ENCODE measurements at places on chromosomes 2 and 18.

- no peak for DNase-seq
Measured at GRCh38 chr2:39865751-39866150, 86.7 kb upstream of the THUMPD2 start.

- no peak for DNase-seq
Measured at GRCh38 chr2:203470371-203470770, 64.7 kb downstream of the RAPH1 start.

- no peak for DNase-seq
Measured at GRCh38 chr2:105100046-105100840, 62.4 kb downstream of the MRPS9 start.

DNA sequence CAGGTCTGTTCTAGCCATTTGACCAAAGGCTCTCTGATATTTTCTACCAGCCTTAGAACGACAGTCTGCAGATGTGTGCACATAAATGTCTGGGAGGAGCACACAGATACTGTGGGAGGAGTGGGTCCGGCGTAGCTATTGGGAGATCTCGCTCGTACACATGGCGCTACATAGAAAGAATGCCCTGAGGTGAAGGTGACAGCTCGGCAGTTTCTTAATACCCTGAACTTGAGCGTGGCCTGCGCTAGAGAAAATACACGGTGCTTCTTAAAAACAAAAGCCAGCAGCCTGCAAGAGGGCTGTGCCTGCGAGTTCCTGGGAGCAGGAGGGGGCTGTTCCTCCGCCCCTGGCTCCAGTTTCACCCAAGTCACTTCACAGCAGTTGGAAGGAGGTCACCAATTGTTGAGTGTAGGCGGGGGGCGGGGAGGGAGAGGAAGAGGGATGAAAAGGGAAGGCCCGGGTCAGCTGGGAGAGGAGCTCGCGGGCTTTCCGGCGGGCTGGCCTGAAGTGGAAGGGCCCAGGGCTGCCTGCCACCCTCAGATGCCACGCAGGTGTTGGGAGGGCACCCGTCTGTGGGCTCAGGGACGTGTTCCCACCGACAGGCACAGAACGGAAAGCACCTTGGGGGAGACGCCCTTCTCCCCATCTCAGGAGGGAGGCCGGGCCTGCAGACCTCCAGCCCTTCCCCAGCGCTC is 124.7 kb upstream of the ZNF516 start:
- DNase-seq, result no peak

DNA sequence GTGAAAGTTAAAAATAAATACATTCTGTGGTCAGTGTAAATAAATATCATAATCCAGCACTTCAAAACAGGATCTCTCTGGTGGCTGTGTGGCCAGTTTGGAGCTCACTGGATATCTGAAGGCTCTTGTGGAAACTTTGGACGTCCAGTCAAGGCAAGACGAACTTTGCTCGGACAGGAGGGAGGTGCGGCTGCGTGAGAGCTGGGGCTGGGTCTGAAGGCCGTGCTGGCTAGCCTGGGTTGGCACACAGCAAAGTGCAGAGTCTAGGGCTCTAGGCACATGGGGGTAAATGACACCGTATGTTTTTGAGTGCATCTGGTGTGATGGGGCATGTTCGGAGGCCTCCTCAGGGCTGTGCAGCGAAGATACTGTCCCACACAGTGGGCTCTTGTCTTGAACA is 78.9 kb upstream of the TXNDC2 start:
- DNase-seq, result no peak

DNA sequence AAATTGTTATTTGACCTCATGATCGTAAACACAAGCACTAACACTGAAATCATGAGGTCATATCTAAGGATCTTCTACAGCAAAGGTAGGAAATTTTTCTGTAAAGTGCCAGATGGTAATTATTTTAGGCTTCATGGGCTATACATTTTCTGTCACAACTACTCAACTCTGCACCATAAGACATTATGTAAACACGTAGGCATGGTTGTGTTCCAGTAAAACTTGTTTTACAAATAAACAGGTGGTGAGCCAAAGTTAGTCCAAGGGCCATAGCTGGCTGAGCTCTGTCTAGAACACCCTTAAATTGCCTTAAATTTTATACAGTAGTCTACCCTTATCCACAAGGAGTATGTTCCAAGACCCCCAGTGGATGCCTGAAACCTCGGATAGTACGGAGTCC is 147.3 kb upstream of the CYP1B1 start:
- DNase-seq, result no peak

GRCh38 chr2:120917886-120918285 is 182.2 kb downstream of the GLI2 start:
- no peak for DNase-seq

DNA sequence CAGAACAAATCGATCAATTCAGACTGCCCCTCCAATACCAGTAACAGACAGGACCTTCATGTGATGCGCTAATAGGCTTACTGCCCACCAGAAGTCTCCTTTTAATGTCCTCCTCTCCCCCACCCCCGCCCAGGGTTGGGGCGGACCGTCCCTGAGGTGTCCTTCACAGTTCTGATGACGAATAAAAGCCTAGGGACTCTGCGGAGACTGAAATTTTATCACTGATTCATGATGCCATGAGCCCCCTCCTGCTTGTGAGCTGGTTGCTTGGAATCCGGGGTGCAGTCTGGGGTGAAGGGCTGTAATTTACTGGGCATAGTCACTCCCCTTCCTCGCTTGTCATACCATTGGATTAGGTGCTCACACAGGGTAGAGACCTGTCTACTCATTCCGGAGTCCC is 42.3 kb downstream of the B3GNT2 start:
- no peak for DNase-seq

GRCh38 chr2:39620067-39620466 is 45.6 kb upstream of the TMEM178A start:
- DNase-seq, result no peak

GRCh38 chr2:73716543-73717250 is 20.4 kb downstream of the TPRKB start:
- no peak for DNase-seq

- DNase-seq, result no peak
Measured at GRCh38 chr18:26482569-26482968, 65.8 kb downstream of the KCTD1 start.

DNA sequence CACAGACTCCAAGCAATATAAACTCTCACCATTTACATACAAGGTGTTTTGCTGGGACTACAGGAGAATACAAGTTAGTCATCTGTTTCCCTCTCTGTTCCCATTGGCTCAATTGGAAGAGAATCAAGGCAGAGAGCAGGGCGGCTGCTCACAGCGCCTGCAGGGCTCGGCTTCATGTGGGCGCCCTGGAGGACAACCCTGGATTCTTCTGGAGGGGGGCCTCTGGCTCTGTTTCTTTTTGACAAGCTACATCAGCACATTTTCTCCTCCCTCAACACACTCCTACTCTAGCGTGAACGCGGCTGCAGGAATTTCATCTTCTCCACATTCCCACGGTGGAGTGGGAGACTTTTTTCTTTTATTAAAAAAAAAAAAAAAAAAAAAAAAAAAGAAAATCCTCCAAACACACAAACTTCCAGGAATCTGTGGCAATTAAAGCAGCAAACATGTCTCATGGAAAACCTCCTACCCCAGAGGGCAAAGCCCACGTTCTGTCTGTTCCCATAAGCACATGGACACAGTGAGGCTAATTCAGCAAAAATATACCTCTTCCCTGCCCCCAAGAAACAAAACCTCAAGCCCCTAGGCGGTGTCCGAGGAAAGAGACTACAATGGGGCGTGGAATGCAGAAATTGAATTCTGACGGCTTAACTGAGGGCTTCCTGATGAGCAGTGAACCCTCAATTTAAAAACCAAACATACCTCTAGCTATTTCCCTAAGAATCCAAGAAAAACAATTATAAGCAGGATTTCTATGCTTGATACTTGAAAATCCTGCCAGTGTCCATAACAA is 50.6 kb downstream of the PARD6G start:
- DNase-seq, result no peak

DNA sequence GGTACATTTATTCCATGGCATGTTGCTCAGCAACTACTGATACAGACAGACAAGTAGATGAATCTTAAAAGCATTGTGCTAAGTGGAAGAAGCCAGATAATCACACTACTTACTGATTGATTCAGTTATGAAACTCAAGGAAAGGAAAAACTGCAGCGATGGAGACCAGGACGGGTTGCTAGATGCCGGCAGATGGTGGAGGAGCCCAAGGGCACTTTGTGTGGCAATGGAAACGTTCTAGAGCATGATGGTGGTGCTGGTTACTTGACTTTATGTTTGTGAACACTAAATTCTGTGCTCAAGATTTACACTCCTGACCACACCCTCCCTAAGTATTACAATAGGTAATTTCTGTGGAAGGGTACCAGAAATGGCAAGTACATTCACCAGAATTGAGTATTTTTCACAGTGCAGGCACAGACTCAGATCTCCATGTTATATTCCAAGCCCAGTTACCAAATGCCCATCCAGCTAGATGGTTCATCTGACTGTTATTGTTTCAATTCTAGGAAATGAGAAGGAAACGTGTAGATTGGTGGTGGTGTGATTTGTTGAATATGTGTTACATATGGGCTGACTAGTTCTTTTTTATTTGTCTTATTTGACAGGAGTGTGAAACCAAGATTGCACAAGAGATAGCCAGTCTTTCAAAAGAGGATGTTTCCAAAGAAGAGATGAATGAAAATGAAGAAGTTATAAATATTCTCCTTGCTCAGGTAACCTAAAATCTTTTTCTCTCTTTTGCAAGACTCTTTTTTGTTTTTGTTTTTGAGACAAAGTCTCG is 55.1 kb downstream of the RALBP1 start:
- no peak for DNase-seq

GRCh38 chr2:75055820-75056675 is 97.6 kb downstream of the POLE4 start:
- no peak for DNase-seq

DNA sequence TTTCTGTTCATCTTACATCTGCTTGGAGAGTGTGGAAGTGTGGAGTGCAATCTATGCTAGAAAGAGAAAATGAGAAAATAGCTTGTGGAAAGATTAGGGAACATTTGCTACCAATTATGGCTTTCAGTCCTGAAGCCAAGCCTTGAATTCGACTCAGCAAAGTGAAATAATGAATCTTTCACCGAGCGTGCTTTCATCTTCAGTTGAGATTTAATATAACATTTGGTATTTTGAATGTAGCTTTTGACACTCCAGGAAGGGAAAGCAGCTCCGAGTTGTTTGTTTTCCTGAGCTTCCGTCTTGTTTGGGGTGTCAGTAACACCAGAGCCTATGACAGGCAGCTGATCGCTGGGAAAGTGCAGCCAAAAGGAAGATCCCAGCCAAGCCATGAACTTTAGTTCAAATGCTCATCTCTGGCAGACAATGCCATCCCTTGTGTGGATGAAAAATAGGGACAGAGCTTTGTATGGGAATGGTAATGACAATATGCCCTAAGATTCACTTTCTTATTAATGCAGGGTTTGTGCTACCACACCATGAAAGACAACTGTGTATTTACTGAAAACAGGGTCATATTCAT is 25.0 kb upstream of the PHLPP1 start:
- DNase-seq, result no peak

DNA sequence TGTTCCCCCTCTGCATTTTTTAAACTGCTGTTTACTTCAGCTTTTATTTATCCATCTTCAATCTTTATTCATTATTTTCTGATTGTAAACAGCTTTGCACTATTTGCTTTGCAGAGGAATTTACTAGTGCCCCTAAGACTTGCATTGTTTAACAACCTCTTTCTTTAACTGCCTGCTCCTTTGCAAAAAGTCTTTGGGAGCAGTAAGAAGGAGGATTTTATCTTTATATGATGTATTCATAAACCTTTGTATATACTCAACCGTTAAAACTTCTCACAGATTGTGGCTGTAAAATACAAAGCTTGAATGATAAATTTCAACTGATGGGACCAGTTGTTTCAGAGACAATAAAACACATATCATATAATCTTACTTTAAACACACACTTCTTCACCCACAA is 20.1 kb upstream of the VIT start:
- DNase-seq, result no peak

GRCh38 chr18:28766027-28766426 is 589.1 kb upstream of the CDH2 start:
- no peak for DNase-seq

- DNase-seq, result peak; percentile 39
Measured at GRCh38 chr2:132668189-132668823, 1.7 kb downstream of the LYPD1 start.

- DNase-seq, result no peak
Measured at GRCh38 chr2:217248312-217248935, 388.6 kb upstream of the TNP1 start.

GRCh38 chr2:75561566-75562512 is 1.1 kb upstream of the EVA1A start:
- DNase-seq, result no peak

DNA sequence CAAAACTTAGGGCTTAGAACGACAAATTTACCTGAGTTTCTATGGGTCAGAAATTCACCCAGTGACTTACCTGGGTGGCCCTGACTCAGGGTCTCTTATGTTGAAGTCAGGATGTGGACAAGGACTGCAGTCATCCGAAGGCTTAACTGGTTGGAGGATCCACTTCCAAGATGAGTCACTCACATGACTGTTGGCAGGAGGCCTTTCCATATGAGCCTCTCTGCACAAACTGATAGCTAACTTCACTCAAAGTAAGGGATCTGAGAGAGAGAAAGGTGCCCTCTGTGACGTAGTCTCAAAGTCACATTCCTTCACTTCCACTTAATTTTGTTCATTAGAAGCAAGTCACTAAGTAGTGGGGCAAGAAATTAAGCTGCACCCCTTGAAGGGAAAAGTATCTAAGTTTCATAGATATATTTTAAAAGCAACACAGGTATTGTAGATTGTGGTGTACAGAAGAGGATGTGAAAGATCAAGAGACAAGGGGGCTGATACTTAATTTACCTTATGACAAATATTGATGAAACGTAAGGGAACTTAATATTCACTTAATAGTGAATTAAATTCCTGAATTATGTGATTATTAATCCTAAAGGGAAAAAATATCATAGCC is 48.4 kb downstream of the TANK start:
- no peak for DNase-seq

DNA sequence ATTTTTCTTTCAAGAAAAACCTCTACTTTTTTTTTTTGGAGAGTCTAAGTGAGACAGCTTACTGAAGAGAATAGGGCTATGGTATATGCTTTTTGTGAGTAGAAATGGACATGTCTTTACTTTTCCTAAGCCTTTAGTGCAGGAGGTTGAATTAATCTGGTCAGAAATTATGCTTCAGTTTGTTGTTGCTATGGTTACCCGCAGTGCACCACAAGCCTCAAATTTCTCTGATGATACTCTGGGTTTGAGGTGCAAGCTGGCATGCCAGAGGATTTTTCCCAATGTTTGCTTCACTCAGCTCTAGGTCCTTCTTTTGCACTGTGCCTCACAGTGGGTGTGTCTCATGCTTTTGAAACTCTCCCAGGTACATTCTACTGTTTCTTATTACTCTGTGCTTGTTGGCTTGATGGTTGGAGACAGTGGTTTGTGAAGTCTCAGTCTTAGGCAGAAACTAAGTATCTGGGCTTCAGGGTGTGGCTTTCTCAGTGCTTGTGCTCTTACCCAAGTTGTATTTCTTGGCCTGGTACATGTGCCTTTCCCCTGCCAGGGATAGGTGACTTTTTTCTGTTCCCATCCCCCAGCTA is 278.3 kb downstream of the RBM43 start:
- DNase-seq, result no peak

GRCh38 chr18:34704074-34704473 is 6.0 kb upstream of the DTNA start:
- DNase-seq, result no peak

- DNase-seq, result no peak
Measured at GRCh38 chr2:235695602-235695895, 201.7 kb downstream of the AGAP1 start.

GRCh38 chr2:9108210-9108967 is 98.2 kb upstream of the ASAP2 start:
- no peak for DNase-seq
